ENCODE measurements at places on chromosomes 3 and 15.

DNA sequence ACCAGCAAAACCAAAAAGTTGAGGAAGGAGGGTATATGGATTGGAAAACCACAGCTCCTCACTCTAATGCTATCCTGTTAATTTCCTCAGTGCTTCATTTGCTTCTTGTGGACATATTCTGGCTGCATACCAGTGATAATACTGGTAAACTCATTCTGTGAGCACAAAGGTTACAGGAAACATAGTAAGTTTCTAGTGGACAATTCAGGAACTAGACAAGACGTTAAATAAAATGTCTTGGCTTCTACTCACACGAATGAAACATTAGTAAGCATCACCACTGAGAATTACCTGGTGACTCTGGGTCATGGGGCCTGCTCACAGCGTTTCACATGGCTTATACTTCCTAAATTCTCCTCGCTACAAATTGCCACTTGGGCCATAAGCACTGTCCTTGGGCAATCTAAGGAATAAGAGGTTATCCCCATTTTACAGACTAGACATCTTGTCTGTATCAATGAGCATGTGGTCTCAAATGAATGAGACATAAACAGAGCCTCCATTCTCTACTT is 20.1 kb upstream of the PPIB start:
- DNase-seq = no peak

- no peak for DNase-seq
Observed at GRCh38 chr3:70291097-70291482, 21.3 kb downstream of the MDFIC2 start.

GRCh38 chr3:129329858-129330257 is 51.2 kb downstream of the HMCES start:
- DNase-seq = no peak

GRCh38 chr3:188486952-188487351 is 333.0 kb downstream of the LPP start:
- no peak for DNase-seq

DNA sequence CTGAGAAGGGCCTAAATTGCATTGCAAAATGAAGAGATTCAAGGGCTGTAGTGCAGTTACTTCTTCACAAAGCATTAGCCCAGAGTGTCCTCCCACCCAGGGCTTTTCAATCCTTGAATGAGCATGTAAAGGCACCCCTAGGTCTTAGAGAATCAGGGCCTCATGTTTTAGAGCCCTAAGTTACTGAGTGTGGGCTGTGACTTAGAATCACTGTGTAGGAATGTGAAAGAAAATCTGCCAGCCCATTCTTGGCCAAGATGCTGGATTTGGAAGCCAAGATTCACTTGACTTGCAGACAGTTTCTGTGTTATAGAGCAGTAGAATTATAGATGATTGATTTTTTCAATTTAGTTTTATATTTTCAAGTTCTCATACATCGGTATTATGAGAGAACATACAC is 153.2 kb downstream of the MYRIP start:
- no peak for DNase-seq

GRCh38 chr3:8143186-8143585 is 358.4 kb upstream of the LMCD1 start:
- no peak for DNase-seq

DNA sequence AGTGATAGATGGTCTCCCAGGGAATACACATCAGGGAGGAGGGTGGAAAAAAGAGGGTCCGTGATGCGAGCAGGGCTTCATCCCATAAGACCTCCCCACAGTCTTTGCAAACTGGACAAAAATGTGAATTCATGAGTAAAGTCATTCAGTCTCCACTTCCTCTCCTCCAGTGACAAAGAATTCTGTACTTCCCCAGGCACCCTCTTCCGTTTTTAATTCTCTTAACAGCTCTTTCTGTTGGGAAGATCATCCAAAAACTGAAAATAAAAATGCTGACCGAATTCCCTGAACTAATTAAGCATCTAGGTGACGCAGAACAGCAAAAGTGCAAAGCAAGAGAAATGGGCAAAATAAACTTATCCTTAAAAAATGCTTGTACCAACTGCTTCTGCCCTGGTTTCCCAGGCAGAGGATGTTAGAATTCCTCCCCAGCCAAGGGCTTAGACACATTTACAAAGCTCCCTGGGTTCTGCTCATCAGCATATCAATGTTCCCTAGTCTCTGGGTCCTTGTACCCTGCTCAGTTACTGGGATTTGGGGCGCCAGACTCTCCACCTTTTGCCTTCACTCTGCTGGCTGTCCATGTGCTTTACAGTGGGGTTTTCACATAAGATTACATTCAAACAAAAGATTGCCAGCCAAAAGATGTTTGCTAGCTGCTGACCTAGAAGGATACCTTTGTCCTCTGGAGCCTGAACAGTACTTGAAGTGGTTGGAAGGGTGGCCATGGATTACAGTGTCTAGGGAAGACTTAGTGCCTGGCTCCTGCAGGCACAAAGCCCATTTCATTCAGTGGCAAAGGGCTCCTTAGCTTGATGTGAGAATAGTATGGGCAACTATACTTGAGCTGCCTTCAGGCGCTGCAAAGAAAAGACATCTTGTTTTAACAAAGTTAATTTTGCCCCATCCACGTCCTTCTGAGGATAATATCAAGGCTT is 69.4 kb downstream of the ARNT2 start:
- no peak for DNase-seq

DNA sequence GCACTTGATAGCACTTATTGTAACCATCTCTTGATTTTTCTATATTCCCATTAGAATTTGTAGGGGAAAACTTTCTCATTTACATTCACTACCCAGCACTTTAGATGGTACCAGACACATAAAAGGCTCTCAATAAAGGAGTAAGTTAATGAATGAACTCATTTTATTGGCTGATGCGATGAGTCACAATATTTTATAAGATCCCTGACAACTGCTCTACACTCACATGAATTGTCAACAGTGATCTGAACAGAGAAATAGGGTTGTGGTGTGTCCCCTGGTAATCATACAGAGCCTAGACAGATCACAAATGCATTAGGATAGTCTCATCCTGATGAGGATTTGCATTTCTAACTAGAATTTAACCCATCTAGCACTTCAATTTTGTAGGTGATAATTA is 567.6 kb upstream of the ARPP21 start:
- no peak for DNase-seq

GRCh38 chr3:17740721-17741141 is 1.7 kb downstream of the TBC1D5 start:
- no peak for DNase-seq

DNA sequence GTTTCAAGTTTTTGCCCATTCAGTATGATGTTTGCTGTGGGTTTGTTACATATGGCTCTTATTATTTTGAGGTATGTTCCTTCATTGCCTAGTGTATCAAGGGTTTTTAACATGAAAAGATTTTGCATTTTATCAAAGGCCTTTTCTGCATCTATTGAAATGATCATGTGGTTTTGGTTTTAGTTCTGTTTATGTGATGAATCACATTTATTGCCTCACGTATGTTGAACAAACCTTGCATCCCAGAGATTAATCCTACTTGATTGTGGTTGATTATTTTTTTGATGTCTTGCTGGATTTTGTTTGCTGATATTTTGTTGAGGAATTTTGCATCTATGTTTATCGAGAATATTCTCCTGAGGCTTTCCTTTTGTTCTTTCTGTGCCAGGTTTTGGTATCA is 39.4 kb downstream of the TMCO5A start:
- DNase-seq = no peak

- DNase-seq = no peak
Observed at GRCh38 chr3:113110267-113110666, 101.1 kb upstream of the BOC start.

DNA sequence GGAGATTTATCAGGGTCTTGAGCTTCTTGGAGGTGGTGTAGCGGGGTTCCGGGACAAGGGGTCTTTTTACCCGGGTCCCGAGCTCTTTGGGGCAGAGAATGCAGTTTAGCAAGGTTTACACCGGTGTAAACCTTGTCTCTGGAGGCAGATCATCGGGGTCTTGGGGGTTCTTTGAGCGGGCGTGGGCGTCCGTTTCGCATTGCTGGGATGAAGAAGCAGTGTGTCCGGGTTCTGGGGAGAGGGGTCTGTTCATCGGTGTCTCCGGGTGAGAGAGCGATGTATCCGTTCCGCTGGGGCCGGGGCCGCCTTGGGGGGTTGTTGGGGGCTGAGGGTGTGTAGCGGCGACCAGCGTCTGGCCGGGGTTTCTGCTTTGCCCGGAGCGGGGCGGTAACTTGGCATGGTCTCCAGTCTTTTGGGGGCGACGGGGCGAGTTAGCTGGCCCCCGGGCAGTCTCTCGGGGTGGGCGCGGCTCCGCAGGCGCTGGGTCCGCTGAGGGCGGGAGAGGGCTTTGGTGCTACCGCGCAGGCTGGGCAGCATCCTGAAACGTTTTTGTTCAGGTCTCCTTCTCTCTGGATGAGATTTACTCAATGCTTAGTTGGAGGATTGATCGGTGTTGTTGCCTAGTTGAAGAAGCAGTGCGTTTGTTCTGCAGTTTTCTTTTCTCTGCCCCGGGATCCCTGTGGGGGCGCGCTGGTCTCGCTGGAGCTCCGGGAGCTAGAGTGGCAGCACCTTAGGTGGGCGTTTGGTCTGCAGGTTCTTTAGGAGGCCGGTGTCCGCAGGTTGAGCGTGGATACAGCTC is 843 bp downstream of the GLCE start:
- no peak for DNase-seq

- DNase-seq = no peak
Observed at GRCh38 chr3:98574132-98574531, 19.3 kb downstream of the CPOX start.

DNA sequence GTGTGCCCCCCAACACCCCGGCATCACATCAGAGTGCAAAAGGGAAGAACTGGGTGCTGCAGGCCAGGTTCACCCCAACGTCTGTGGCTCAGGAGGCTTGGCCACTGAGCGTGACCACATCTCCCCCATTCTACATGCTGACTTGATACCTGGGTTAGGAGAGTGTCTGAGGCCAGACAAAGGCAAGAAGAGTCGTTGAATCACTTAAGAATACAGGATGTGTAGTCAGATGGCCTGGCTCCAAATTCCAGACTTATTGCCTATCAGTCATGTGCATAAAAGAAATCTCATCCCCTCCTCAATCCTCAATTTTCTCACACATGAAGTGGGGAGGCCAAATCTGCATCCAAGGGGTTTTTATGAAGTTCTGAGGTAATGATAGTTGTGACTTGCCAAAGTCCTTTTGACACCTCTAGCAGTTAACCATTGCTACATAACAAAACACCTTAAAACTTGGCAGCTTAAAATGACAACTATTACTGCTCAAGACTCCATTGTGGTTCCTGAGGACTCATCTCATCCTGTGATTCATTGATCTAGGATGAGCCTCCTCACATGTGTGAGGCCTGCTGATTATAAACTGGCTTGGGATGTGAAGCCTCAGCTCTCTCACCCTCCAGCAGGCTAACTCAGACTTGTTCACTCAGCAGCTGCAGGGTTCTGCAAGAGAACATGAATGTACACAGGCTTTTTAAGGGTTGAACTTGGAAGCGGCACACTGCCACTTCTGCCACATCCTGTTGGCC is 138.8 kb upstream of the TLE3 start:
- no peak for DNase-seq

GRCh38 chr3:111895071-111895470 is 36.0 kb downstream of the PHLDB2 start:
- no peak for DNase-seq

GRCh38 chr3:194395778-194396538 is 3.1 kb downstream of the GP5 start:
- no peak for DNase-seq

DNA sequence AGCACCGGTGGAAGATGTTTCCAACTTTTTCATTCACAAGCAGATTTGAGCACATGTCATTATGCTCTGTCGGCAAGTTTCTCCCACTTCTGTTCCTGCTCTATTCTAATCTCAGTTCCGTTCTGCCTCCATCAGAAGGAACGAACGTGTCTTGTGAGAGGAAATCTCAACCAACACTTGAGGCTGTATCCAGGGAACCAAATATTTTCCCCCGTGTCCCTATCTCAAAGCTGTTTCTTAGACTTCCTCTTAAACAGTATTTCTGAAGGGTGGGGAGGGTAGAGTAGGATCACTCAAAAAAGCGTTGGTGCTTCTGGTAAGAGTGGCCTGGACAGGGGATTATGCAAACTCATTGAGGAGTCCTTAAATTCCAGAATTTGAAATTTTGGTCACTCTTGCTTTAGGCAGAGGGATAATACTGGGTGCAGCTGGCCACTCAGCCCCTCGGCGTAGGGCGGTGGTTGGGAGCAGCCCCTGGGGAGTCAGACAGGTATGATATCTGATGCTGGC is 54.9 kb downstream of the FRMD4B start:
- no peak for DNase-seq

DNA sequence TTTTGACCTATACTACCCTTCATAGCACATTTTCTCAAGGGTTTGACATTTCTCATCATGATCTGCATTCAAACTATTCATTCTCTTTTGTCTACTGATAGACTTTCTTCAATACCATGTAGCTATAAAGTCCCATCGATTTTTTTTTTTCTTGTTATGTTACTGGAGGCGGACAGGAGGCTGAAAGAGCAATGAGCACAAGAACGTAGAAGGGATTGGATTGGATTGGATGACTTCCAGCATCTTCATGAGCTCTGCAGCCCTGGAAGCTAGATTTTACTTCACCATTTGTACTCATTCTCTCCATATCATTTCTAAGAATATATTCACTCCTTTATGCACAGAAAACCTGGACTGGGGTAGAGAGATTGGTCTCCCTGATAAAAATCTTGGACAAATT is 43.2 kb downstream of the DUT start:
- no peak for DNase-seq

- DNase-seq = no peak
Observed at GRCh38 chr3:142495103-142495502, 47.3 kb upstream of the XRN1 start.

- DNase-seq = no peak
Observed at GRCh38 chr15:92647467-92648163, 8.0 kb downstream of the FAM174B start.

DNA sequence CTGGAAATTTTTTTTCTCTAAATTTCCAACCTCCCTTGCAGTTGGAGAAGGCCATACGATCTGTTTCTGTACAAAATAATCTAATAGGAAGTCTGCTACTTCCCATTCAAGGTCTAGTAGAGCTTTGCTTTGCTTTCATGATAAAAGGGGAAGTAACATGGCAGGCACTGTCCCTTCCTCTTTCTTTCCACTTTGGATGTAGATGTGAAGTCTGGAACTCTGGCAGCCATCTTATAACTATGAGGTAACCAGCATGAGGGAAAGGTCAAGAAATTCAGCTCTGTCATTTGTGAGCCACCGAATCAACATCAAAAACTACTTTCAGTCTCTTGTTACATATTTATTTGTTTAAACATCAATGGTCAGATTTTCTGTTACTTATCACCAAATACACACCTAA is 156.3 kb downstream of the MTHFS start:
- no peak for DNase-seq

- DNase-seq = no peak
Observed at GRCh38 chr3:44883999-44884431, 9.6 kb downstream of the TGM4 start.

GRCh38 chr3:171977441-171977840 is 61.9 kb upstream of the FNDC3B start:
- no peak for DNase-seq

DNA sequence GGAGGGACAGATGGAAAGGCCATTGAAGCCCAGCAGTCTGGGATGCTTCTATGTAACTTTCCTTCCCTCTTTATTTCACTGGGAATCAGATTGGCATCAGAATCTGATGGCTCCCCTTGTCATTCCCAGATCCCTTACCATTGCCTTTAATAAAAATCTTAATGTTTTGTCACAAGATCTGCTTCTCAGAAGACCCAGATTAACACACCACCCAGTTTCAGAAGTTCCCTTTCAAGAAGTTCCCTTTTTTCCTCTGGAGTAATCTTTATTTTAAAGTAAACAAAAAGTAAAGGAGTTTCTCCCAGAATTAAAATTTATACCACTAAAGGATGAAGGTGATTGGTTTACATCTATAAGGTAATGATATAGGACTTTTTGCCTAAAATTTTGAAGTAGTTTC is 76.4 kb downstream of the UBR1 start:
- DNase-seq = no peak

- DNase-seq = no peak
Observed at GRCh38 chr3:197181741-197182140, 116.7 kb downstream of the DLG1 start.

All from SK-N-MC (cell line).